ENCODE measurements at places on chromosomes 16 and 17.

DNA sequence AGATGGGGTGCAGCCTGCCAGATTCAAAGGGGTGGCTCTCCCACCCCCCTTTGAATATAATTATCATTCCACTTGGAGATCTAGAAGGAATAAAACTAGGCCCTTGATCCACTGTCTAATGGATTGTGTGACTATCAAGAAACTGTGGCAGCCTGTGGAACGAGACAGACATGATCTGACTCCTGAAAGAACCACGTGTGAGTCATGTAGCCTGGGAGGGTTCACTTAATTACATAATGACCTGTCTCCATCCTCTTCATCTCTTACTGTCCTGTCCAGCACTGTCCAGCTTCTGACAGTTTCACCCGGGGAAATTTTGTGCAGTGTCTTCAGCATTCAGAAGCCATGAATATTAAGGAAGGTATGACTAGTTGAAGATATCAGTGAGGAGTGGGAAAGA lies 43.3 kb upstream of the CDH13 start:
- DNase-seq, result peak; percentile 39

DNA sequence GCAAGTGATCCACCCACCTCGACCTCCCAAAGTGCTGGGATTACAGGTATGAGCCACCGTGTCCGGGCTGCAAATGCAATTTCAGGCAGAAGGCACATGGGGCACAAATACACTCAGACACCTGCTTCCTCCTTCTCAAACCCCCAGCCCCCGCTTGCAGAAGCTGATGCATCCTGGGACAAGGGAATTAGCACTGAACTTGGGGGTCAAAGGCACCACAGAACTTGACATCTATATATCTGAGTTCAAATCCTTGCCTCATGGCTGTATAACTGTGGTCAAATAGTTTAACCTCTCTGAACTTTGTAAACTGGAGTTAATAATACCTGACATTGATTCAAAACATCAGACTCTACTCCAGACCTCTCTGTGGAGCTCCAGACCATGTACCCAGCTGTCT lies 4.1 kb upstream of the ARL5C start:
- no peak for DNase-seq

DNA sequence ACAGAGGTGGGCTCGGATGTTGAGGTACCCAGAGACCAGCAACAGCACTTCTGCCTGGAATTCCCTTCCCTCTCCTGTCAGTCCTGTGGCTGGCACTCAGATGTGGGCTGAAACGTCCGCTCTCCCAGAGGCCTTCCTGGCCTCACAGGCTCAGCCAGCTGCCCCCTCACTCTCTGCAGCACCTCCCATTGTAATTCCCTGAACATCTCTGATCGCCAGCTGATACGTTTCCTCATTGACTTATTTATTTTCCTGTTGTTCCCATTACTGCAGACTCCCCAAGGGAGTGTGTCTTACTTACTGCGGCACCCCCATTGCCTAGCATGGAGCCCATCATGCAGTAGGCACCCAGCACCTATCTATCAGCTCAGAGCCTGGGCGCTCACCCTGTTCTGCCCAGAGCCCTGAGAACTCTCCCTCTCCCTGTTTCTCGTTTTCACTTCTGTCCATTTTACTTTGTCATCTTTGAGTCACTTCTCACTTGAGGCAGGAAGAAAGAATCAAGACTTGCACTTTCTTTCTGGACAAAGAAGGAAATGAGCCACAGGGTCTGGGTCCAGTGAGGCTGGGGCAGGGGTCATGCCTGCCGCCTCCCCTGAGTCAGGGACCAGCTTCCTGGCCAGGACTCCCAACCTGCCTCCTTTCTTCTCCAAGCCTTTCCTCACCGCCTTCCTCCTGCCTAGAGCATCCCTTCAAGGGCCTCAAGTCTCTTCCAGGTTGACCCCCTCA lies 10.2 kb downstream of the CDH5 start:
- DNase-seq, result no peak

- DNase-seq, result no peak
Observed at GRCh38 chr16:61233713-61234112, 802.5 kb downstream of the CDH8 start.

GRCh38 chr17:66841744-66842143 lies 6.8 kb downstream of the CACNG5 start:
- DNase-seq, result no peak

DNA sequence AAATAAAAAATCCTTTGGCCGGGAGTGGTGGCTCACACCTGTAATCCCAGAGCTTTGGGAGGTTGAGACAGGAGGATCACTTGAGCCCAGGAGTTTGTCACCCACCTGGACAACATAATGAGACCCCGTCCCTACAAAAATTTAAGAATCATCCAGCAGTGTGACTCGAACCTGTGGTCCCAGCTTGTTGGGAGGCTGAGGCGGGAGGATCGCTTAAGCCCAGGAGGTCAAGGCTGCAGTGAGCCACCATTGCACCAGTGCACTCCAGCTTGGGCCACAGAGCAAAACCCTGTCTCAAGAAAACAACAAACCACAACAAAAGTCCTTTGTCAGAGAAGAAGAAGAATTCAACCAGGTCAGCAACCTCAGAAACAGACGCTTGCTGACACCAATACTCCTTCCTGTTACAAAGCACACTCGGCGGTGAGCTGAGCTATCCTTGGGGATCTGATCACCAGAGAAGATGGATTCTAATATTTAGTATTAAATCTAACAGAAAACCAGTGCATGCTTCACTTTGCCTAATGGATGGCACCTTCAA lies 12.9 kb upstream of the PVALEF start:
- DNase-seq, result no peak

- peak; percentile 57 for DNase-seq
Observed at GRCh38 chr17:44464037-44464436, 39.2 kb downstream of the GPATCH8 start.

GRCh38 chr17:17729620-17730249 lies 48.5 kb downstream of the RAI1 start:
- DNase-seq, result no peak

DNA sequence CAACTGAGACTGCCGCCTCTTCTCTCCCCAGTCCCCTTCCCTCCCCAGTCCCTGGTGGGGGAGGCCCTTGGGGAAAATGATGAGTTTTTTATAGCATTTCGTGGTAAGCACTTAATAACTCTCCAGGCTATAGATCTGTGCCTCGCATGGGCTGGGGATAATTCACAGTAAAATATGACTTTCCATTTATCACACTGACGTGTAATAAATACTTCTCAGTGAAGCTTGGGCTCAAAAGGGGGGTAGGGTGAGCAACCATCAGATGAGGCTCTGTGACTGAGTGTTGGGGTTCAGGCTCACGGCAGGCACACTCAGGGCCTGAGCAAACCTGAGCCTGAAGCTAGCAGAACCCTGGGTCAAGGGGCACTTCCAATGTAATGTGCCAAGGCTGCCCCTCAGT lies 101.6 kb downstream of the CCT6B start:
- no peak for DNase-seq

- DNase-seq, result no peak
Observed at GRCh38 chr16:55250701-55251100, 73.3 kb upstream of the IRX6 start.

DNA sequence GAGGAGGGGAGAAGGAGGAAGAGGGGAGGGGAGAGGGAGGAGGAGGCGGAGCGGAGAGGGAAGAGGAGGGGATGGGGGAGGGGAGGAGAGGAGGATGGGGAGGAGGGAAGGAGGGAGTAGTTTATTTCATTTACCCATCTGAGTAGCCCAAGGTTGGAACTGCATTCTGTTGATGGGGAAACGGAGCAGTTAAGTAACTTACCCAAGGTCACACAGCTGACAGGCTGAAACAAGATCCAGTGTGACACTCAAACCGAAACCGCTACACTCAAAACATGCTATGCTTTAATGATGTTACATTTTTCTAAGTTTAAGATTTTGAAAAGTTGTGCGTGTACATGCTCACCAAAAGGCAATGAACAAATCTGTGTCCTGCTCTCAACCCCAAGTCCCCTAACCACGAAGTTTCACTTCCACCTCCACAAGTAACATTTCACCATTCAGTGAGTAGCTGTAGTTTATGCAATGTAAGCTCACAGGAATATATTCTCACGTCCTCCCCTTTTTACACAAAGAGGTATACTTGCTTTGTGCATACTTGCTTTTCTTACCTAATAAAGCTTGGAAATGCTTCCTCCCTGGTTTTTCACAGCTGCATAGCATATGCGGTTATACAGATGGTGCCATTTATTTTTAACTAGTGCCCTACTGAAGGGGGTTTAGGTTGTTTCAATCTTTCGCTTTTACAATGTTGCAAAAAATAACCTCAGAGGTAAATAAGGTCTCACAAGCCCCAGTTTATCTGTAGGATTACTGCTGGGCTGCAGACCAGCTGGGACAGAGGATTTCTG lies 275.3 kb downstream of the PARN start:
- DNase-seq, result no peak

DNA sequence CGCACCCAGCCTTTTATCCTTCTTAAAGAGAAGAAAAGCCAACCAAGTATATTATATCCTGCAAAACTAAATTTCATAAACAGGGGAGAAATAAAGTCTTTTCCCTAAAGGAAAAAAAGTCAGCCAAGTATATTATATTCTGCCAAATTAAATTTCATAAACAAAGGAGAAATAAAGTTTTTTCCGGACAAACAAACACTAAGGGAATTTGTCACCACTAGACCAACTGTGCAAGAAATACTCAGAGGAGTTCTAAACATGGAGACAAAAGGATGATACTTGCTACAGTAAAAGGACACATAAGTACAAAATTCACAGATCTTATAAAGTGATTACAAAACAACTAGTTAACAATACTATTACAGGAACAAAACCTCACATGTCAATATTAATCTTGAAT lies 14.4 kb upstream of the CCL18 start:
- DNase-seq, result no peak

- no peak for DNase-seq
Observed at GRCh38 chr17:4788807-4789700, at the start of gene GLTPD2. TSS of gene GLTPD2 (plus strand) at chr17:4788964. CDS start at chr17:4789012, 48 bp downstream.

DNA sequence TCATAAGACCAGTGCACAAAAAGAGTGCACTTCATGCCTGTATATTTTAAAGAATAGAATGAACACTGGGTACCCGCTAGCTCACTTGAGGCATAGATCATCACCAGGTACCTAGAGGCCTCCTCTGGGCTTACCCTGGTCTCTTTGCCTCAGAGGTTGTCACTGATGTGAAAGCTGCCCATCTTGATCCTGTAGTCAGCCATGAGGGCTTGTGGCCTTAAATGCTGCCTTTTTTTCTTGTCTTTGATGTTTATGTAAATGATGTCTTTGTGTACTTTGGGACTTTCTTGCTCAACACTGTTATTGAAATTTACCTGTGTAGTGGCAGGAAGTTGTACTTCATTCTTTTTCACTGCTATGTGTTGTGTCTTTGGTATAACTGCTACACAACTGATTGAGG lies 26.8 kb upstream of the SLC5A10 start:
- no peak for DNase-seq

DNA sequence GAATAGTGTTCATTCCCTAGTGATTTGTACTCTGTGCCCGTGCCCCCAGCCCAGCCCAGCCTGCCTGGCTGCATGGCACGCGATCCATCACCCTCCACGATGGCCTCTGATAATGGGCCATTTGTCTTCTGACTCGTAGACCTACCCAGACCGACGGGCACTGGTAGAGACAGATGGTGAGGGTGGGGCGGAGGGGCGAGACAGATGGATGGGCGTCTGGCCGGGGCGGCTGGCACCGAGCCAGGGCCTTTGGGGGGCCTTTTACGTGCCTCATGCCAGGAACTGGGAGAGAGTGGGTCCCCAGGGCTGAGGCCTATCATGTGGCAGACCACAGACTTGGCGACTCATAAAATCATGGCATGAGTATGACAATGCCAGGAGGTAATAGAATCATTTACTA lies 25.4 kb downstream of the CRHR1 start:
- DNase-seq, result no peak

- DNase-seq, result no peak
Observed at GRCh38 chr17:77408284-77408683, 267.5 kb downstream of the SEC14L1 start.

GRCh38 chr17:60874772-60875171 lies 197.1 kb downstream of the BCAS3 start:
- DNase-seq, result no peak

- DNase-seq, result no peak
Observed at GRCh38 chr17:17789828-17790636, 46.8 kb downstream of the SREBF1 start.

DNA sequence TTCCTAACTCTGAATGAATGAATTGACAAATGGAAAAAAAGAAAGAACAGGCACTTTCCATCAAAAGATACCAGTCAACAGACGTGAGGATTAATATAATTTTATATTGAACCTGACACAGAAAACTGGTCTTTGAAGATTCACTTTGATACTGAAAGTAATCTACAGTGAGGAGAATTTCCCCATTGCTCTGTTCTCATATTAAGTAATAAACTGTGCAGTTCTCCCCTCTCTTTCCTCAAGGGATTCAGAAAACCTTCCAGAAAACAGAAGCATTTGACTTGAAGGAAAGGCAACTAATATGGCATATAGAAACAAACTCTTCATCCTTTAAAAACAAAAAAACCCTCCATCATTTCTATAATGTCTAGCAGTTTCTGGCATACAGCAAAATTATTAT lies 2.2 kb downstream of the TEX2 start:
- no peak for DNase-seq

GRCh38 chr17:47316311-47316710 lies 7.4 kb upstream of the EFCAB13 start:
- DNase-seq, result peak; percentile 58

Data from astrocyte (in vitro differentiated cells and primary cell).